ENCODE measurements at places on chromosomes 6 and 20.

GRCh38 chr6:105988812-105989577, 97.1 kb upstream of the PRDM1 start:
- DNase-seq, result no peak

GRCh38 chr6:137269803-137270202, 50.6 kb upstream of the IFNGR1 start:
- no peak for DNase-seq

- DNase-seq, result no peak
These were observed 39.0 kb downstream of the FARS2 start for GRCh38 chr6:5300206-5300764.

DNA sequence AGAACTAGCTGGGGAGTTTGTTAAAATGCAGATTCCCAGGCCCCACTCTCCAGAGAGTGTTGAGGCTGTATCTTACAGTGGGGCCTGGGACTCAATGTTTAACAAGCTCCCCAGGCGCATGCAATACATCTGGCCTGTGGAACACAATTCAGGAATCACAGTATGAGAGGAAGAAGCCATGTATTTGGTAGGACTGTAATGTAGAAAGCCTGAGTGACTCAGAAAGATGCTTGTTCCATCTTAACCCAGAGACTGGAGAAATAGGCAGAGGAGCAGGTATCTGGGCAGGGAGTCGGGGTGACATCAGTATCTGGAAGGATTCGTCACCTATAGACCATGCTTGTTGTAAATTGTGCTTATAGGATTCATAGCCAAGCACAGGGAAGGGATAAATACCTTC, 90.5 kb downstream of the UNC5CL start:
- DNase-seq, result no peak

GRCh38 chr6:13696226-13696625, 15.4 kb downstream of the RANBP9 start:
- no peak for DNase-seq

- no peak for DNase-seq
These were observed 41.5 kb downstream of the B4GALT5 start for GRCh38 chr20:49672096-49672664.

- no peak for DNase-seq
These were observed 30.8 kb downstream of the SNPH start for GRCh38 chr20:1296922-1297321.

- DNase-seq, result no peak
These were observed 13.6 kb downstream of the BAK1 start for GRCh38 chr6:33566182-33567084.

GRCh38 chr6:162222521-162222920, 505.0 kb downstream of the PRKN start:
- no peak for DNase-seq

DNA sequence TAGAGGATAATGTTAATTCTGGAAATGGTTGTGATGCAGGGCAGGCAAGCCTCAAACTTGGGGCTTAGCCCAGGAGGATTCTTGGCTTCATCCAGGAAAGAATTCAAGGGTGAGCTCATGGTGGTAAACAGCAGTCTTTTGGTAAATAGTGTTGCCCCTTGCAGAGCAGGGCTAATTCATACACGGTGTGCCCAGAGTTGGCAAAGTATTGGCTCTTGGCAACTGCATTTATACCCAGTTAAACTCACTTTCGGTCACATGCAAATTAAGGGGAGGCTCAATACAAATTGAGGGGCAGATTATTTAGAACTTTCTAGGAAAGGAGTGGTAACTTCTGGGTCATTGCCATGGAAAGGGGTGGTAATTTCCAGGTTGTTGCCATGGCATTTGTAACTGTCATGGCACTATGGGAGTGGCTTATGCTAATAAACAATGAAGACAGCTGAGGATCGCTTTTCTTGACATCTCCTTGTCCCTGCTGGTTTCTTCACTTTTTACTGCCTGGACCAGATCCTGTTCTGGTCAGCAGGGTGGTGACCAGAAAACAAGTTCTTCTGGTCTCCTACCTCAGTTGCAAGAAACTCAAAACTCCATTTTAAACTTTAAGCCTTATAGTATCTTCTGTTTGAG, 3.9 kb upstream of the OTOR start:
- DNase-seq, result no peak

DNA sequence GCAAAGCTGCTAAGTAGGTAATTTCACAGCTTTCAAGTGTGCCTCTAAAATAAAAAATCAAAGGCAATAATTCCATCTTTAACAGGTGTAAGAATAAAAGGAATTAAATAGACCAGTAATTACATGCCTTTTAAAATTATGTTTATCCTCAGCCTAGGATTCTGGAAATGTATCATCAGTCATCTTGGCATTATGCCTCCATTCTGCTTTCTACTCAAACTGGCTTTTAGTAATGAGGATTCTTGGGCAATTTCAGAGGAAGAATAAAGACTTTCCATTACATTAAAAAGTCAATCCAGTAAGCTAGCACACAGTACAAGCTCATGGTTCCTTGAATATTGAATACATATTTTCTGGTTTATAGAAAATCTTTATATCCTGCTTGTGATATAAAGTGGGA, 44.7 kb downstream of the GSTA2 start:
- DNase-seq, result no peak

DNA sequence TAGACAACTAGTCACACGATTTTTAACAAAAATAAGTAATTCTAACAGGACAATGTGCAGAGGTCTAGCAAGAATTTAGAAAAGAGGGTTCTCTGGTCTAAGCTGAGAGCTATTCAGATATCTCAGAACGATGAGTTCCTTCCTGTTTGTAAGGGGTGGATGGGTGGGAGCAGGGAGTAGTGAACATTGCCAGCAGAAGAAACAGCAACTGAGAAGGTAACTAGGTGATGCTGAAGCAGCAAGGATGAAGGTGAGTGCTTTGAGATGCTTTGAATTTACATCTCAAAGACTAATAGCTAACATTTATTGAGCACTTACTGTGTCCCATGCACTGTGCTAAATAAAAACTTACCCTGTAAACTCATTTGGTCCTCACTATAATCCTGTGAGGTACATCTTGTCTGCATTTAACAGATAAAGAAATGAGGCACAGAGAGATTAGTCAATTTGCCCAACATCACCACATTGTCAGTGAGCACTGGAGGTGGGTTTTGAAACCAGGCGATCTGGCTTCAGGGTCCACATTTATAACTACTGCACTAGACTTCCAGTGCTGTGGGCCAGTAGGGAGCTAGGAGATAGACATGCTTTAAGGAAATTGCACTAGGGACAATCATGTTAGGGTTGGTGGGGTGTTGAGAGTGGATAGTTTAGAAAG, 15.7 kb downstream of the BRD2 start:
- no peak for DNase-seq

DNA sequence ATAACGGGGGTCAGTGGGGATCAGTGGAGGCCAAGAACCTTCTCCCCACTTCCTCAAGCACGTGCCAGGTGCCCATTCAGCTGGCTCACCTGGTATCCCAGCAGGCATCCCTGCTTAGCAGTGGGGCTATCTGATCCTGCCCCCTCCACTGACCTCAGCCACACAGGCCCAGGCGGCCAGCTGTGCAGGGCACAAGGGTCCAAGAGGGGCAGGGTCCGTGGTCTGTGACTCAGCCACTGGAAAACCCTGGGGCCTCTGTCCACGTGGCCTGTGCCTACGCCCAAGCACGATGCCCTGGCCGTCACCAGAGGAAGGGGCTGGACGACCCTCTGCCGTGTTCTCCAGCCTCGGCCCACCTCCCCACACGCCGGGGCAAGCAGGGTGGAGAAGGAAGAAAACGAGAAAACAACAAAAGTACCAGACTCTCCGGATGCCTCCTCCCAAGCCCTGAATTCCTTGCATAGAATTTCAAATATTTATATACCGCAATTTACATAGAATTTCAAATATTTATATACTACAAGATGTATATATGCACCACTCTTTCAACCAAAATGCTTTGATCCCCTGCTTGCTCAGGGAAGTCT, 12.1 kb downstream of the PXDC1 start:
- no peak for DNase-seq

GRCh38 chr6:34332251-34333198, 59.9 kb downstream of the NUDT3 start:
- no peak for DNase-seq

DNA sequence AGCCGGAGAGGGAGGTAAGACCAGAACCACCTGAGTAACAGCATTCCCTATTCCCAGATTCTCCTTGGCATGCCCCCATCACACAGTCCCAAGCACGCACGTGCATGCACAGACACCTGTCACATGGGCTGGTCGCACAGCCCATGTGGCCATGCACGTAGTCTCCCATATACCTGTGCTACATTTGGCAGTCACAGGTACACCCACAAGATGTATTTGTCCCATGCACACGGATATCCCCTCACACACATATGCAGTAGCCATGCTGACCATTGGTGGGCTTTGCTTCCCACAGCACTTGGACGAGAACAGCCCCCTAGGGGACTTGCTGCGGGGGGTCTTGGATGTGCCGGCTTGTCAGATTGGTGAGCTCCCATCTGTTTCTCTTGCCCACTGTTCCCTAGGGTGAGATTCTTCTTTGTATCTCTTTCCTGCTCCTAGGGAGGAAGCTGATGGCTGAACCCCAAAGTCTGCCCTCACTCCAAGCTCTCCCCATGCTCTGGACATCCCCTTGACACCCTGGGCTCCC, 31.9 kb downstream of the PLCG1 start:
- DNase-seq, result no peak

- DNase-seq, result no peak
These were observed at the start of gene DEFB132 for GRCh38 chr20:257419-257818. DEFB132 (plus strand) TSS chr20:257724; CDS start chr20:257779, 55 bp downstream.

DNA sequence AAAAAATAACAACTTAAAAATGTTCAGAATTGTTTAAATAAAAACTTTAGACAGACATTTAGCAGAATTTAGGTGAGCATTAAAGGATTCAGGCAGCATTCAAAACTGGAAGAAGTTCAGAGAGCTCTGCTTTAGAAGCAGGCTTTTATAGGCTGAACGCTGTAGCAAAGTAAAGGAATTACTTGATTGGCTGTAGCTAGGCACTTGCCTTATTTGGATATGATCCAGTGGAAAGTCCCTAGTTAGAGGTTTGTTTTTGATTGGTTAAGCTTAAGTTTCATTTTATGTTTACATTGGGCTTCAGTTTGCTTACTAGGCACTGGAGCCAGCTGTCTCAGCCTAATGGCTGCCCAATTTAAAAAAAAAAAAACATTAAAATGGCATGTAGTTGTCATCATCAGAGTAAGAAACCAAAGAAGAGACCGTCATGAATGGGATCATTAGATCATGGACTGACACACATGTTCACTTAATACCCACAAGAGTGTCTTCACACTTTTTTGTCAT, 65.1 kb downstream of the CBFA2T2 start:
- no peak for DNase-seq

- no peak for DNase-seq
These were observed 52.9 kb upstream of the MLN start for GRCh38 chr6:33856655-33857054.

DNA sequence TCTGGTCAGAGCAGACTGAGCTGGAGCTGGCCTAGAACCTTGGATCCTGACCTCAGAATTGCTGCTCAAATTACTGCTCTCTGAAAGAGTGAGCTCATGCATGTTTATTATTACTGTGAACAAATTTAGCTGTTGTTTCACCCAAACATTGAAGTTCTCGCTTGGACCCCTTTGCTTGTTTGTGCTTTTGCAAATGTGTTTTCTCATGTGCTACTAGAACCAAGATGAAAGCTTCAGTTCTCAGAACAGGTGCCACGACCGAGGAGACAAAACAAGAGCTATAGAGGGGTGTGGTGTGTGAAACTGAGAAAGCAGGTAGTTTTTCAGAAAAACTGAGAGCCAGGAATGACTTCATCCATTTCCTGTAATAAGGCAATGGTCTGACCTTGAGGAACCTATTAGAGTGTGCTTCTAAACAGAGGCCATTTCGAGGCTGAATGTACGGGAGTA, 50.0 kb upstream of the ESR1 start:
- DNase-seq, result no peak

DNA sequence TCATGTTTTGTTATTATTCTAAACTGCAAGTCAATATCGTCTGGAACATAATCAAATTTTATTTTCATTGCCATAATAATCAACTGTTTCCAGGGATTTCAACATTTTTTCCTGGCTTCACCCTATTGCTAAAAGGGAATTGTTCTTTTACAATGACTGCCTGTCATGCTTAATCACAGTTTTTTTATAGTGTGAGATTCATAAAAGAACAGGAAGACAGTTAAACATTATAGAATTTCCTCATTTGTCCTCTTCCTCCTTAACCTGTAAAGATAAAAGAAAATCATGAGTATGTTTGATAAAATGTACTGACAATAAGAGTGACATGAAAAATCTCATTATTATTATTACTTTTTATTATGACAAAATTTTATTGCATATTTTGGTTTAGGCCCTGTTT, 73.3 kb upstream of the CENPW start:
- no peak for DNase-seq

DNA sequence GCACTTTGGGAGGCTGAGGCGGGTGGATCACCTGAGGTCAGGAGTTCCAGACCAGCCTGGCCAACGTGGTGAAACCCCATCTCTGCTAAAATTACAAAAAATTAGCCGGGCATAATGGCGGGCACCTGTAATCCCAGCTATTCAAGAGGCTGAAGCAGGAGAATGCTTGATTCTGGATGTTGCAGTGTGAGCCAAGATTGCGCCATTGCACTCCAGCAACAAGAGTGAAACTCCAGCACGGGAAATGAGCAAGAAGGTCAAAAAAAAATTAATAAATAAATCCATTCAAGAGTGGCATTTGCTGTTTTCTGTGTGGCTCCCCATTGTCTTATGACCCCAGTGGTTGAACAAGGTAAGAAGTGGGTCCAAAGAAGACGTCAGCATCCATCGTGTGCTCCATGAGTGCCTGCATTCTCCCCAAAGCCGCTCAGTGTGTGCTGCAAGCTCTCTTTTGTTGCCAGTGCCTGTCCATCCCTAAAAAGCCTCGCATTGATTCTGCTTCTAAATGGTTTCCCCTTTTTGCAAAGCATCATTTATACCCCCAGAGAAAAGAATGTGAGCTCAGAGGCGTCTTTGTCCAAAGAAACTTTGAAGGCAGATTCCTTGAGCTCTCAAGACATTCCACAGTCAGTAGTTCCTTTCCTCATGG, 38.8 kb upstream of the MAP3K4 start:
- no peak for DNase-seq

GRCh38 chr6:105301756-105302616, 100.9 kb downstream of the PREP start:
- DNase-seq, result no peak

GRCh38 chr20:634148-634925, 18.7 kb downstream of the SRXN1 start:
- DNase-seq, result no peak

DNA sequence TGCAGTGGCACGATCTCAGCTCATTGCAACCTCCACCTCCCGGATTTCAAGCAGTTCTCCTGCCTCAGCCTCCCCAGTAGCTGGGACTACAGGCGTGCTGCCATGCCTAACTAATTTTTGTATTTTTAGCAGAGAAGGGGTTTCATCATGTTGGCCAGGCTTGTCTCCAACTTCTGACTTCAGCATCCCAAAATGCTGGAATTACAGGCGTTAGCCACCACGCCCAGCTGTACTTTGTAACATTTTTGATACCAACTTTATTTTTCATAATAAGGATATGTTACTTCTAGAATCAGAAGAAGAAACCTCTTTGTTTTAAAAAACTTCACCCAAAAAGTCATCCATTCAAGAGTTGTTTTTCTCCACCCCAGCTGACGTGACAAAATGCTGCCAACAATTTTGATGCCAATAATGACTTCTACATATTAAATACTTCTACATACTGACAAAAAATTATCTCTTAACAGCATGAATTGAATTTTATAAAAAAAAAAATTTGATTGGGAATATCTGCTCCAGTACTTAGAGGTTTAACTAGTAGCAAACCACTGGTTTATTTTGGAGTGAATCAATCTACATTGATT, 22.5 kb upstream of the PRIM2 start:
- DNase-seq, result no peak

Data from nephron progenitor cell (in vitro differentiated cells).